ENCODE measurements at places on chromosomes 5 and 9. TPM values are rescaled to one million over a fixed set of nuclear protein-coding genes. Genes with fewer than 3 reads are reported as not detected.
A peak's percentile ranks its signal among the peaks of the same experiment; 100 is the strongest.

The ADAMTS2 gene
- not detected for total RNA-seq

- no peak for DNase-seq
Observed at GRCh38 chr5:96880444-96881164, 4.3 kb downstream of the ERAP2 start.

GRCh38 chr5:88094403-88094802 lies 174.2 kb downstream of the TMEM161B start:
- DNase-seq, result no peak

DNA sequence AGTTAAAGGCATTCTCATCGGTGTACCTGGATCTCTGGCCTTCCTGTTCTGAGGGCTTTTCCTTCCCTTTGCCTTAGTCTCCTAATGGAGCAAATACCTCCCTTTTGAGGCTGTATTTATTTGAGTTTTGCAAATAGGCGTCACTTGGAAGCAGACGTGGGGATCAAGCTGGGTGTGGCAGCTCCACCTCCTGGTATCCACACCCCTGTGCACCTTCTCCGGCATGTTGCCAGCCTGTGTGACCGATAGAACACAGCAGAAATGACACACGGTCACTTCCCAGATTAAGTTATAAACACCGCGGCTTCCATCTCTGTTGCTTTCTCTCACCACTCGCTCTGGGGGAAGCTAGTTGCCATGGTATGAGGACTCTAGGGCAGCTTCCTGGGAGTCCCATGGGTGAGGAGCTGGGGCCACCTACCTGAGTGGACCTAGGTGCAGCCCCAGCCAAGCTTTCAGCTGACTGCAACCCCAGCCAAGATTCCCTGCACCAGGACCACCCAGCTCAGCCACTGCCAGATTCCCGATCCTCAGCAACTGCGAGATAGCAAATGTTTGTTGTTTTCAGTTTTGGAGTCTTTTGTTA lies 214.4 kb upstream of the MVB12B start:
- no peak for DNase-seq

The SLC27A6 gene
- total RNA-seq, result not detected

DNA sequence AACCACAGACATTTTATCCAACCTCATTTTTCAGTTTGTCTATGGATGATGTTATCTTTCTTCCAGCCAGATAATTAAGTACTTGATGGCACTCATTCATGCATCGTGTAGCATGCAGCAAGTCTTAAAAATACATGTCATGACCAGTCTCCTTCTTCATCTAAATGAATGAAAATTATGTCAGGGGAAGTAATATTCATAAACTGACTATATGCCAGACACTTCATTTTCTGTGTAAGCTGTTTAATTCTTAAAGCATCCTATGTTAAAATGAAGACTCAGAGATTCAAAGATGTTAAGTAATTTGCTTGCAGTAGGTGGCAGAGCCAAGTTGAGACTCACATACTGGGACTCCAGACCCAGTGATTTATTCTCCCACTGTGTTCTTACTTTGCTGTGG lies 181.7 kb upstream of the CD180 start:
- no peak for DNase-seq

DNA sequence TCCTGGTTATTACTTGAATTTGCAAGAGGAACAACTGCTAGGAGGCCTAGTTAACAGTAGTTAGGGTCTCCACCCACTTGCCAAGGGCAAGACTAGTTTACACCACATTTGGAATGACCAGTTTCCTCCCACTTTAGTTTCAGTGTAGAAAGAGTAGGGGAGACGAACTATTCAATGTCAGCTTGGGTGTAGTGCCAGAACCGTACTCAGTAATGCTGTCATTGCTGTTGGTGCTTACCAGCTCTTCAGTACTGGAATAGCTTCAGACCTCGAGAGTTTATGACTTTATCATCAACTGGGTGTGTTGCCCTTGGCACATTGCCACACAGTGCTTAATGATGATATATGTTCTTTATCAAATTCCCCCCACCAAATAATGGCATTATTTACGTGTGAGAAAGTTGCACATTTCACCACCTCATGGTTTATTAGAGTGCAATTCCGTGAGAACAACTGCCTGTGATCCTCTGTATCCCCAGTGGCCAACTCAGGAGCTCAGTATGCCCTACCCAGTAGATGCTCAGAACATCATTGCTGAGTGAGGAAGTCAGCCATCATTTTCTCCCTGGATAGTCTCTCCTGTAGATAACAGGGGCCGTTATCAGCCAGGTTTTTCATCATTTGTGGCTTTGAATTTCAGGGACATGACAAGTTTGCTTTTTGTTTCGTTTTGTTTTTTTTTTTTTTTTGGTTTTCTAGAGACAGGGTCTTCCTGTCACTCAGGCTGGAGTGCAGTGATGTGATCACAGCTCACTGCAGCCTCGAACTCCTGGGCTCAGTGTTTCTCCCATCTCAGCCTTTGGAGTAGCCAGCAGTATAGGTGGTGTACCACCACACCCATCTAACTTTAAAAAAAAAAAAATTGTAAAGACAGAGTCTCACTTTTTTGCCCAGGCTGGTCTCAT lies 67.3 kb downstream of the DOCK8 start:
- DNase-seq, result no peak

DNA sequence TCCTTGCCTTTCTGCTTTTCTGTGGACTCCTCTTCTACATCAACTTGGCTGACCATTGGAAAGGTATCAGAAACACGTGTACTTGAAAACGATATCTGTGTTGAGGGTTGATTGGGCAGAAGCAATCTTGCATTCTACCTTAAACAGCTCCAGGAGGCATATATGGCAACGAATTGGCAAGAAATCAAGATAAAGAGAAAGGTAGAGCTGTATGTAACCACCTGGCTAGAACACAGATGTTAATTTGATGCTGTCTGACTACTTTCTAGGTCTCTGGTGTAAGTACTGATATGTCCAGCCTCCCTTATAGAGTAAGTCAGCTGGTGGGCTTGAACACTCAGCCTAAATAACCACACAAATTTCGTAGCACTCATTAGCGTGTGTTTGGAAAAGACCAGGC lies 1.3 kb downstream of the MAN1B1 start:
- no peak for DNase-seq

DNA sequence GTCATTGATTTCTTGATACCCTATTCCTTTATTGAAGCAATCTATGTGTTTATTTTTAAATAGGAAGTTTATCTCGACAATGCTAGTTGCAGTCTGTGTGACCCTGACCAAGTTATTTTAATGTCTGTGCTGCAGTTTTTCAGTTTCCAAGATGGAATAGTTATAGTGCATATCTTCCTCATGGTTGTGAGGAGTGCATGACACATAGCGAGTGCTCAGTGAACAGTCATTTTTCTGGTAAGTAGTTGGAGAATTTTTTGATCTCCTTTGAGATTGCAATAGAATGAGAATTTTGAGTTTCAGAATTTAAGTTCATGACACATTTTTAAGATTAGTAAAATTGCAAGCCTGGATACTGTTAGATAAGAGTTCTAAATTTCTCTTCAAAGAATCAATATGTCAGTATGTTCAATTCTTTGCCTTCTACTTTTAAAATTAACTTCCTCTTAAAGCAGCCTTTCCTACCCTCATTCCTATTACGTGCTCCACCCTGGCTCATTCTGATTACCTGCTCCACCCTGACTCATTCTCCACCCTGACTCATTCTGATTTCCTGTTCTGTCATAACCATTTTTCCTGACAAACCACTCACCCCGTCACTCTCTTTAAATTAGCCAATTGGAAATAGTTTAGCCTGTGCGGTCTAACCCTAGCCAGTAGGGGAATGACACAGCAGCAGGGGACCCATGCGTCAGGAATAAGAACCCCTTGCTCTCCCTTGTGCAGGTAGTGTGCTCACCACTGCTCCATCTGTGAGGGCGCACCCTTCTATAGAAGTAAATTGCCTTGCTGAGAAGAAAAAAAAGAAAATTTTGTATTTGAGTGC lies 30.7 kb downstream of the SPIN1 start:
- no peak for DNase-seq

The SET gene
- total RNA-seq, result 686 TPM

The FOXD4L5 gene
- 1.5 TPM for total RNA-seq

The TCOF1 gene
- total RNA-seq, result 108 TPM

DNA sequence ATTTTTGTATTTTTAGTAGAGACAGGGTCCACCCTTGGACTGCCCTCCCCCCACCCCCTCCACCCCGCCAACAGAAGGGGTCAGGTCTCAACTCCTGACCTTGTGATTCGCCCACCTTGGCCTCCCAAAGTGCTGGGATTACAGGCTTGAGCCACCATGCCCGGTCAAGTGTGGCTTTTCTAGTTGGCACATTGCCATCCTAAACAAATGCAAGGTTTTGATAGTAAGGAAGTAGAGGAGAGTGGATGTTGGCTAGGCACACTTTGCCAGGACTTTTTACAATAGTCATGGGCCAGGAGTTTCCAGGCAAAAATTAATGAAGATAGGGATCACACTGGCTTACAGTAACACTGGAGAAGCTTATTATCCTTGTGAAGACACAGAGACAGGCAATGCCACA lies 62.4 kb downstream of the GALNT12 start:
- no peak for DNase-seq

- DNase-seq, result no peak
Observed at GRCh38 chr9:79257790-79258351, 313.9 kb upstream of the TLE4 start.

The ALDH7A1 gene
- total RNA-seq, result not detected

GRCh38 chr5:90983148-90983547 lies 400.0 kb downstream of the ARRDC3 start:
- no peak for DNase-seq

- DNase-seq, result no peak
Observed at GRCh38 chr9:107886826-107887225, 397.3 kb upstream of the KLF4 start.

DNA sequence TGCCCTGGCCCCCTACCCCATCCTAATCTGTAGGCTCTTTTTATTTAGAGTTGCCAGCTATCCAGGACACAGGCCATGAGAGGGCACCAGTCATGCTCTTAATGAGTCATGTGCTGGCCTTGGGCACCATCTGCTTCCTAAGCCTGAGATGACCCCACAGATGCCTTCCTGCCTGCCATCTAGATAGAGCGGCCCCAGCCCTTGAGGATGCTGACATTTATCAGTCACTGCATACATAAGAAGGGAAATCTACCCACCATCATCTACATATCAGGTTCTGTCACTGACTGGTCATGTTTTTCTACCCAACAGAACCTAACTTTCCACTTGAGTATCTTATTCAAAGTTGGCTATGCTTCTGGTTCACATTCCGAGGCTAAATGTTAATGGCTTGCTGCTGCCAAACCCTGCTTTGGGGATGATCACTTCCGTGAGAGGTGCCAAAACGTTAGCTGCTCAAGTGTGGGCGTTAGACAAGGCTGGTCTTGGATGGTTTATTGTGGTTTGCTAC lies 49.9 kb upstream of the TTC23L start:
- no peak for DNase-seq

GRCh38 chr5:121887727-121888126 lies 36.0 kb downstream of the FTMT start:
- DNase-seq, result no peak

GRCh38 chr5:132776938-132777208 lies 166 bp downstream of the SEPTIN8 start:
- no peak for DNase-seq

GRCh38 chr9:95307538-95307937 lies 10.0 kb downstream of the FANCC start:
- no peak for DNase-seq

DNA sequence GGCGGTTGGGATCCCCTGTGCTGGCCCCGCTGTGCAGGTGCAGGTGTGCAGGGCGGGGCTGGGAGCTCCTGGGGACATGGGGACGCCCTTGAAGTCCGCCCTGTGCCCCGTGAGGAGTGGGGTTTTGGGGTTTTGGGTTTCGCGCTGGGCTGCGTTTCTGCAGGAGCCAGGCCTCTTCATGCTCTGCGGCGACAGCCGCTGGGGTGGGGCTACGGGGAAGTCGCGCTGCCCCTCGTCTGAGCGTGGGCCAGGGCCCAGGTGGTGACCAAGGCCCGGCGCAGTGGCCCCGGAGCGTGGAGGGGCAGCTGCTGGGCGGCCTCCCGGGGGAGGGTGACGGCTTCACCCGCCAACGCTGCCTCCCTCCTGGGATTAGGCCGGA lies 47.8 kb upstream of the IRX4 start:
- DNase-seq, result no peak

GRCh38 chr9:36922548-36922947 lies 111.5 kb downstream of the PAX5 start:
- no peak for DNase-seq

The SLC6A18 gene
- total RNA-seq, result not detected

DNA sequence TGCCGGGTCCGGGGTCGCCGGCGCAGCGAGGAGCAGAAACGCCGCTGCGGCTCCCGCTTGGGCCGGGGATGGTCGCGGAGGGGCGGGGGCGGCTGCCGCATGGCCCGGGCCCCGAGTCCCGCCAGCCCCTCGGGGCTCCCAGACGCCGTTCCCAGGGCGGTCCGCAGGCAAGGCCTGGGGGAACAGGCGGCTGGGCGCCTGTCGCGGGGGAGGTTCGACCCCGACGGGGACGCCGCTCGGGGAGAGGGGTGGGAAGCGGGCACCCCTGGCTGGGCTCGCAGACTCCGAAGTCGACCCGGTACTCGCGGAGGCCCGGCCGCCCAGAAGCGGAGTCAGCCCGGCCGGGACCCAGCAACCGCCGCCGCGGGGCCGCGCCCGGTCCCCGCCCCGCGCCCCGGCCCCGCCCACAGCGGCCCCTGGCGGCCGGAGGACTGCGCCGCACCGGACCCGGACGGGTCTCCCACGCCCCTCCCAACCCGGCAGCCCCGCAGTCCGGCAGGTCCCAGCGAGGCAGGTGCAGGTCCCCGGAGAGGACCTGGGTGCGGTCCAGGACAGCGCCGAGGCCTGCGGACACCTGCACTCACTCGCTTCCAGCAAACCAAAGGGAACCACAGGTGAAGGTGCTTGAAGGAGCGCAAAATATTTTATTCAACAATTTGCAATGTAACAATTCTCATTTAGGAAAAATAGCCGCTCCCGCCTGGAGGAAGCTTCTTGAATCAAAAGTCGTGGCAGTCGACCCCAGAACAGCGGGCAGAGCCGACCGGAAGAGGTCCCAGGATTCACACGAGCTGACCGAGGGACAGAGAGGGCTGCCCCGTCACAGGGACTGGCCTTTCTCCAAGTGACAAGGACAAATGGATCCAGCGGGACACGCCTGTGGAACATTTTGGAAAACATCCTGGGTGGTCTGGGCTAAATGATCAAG lies at the start of gene INPP5E:
Gene INPP5E (minus strand): TSS at position 365 of the 928 bp plus-strand sequence. CDS start 426 bp downstream, outside the sequence.
- peak; percentile 83 for DNase-seq

The SLC12A7 gene
- total RNA-seq, result 0.06 TPM

- no peak for DNase-seq
Observed at GRCh38 chr5:51208296-51208695, 175.0 kb upstream of the ISL1 start.

The PCDHB12 gene
- total RNA-seq, result not detected

- DNase-seq, result peak; percentile 96
Observed at GRCh38 chr5:172114875-172115422, 73.1 kb downstream of the STK10 start.

The MORN5 gene
- not detected for total RNA-seq
